Kidney epithelial cell (primary cell): ENCODE measurements at places on chromosomes 6 and 20.
A peak's percentile ranks its signal among the peaks of the same experiment; 100 is the strongest.

GRCh38 chr20:21498635-21499034 is 15.2 kb downstream of the NKX2-2 start:
- DNase-seq = no peak

- no peak for DNase-seq
Measured at GRCh38 chr20:56861590-56861989, 232.5 kb downstream of the TFAP2C start.

- DNase-seq = no peak
Measured at GRCh38 chr20:35661053-35661452, 3.6 kb downstream of the CPNE1 start.

- no peak for DNase-seq
Measured at GRCh38 chr6:108714101-108714765, 134.0 kb upstream of the ARMC2 start.

GRCh38 chr6:11848852-11849731 is 70.5 kb upstream of the ADTRP start:
- no peak for DNase-seq

- no peak for DNase-seq
Measured at GRCh38 chr20:61256824-61257223, 4.8 kb downstream of the CDH4 start.

GRCh38 chr20:14203657-14204056 is 133.8 kb downstream of the FLRT3 start:
- no peak for DNase-seq

DNA sequence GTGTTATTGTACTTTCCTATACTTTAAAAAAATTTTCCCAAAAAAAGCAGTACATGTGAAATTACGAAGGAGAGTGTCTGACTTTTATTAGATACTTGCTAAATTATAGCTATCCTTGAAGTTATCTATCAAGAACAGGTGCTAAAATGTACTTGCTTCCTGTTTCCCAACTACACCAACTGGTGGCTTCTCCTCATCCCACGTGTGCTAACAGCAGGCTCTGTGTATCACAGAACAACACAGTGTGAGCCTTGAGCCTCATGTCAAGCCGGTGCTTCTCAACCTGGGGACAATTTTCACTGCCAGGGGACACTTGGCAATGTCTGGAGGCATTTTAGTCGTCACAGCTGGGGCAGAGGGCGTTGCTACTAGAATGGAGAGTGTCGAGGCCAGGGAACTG is 36.2 kb upstream of the CDYL start:
- no peak for DNase-seq

GRCh38 chr6:897528-898207 is 204.7 kb upstream of the EXOC2 start:
- no peak for DNase-seq

GRCh38 chr6:22966691-22967422 is 397.5 kb downstream of the HDGFL1 start:
- no peak for DNase-seq

DNA sequence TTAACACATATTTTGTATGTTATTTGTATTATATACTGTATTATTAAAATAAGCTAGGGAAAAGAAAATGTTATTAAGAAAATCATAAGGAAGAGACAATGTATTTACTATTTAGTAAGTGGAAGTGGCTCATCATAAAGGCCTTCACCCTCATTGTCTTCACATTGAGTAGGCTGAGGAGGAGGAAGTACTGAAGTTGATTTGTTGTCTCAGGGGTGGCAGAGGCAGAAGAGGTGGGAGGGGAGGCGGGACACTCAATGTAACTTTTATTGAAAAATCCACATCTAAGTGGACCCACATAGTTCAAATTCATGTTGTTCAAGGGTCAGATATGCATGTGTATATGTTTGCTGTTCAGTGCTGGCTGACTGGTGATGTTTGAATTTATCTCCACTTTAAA is 210.2 kb upstream of the CITED2 start:
- no peak for DNase-seq

DNA sequence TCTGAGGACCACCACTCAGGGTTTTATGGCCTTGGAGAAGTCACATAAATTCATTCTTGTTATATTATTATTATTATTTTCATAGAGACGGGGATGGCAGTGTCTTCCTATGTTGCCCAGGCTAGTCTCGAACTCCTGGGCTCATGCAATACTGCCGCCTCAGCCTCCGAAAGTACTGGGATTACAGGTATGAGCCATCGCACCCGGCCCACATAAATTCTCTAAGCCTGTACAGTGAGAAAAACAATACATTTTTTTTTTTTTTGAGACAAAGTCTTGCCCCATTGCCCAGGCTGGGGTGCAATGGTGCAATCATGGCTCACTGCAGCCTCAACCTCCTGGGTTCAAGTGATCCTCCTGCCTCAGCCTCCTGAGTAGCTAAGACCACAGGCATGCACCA is 753 bp upstream of the FASTKD5 start:
- no peak for DNase-seq

DNA sequence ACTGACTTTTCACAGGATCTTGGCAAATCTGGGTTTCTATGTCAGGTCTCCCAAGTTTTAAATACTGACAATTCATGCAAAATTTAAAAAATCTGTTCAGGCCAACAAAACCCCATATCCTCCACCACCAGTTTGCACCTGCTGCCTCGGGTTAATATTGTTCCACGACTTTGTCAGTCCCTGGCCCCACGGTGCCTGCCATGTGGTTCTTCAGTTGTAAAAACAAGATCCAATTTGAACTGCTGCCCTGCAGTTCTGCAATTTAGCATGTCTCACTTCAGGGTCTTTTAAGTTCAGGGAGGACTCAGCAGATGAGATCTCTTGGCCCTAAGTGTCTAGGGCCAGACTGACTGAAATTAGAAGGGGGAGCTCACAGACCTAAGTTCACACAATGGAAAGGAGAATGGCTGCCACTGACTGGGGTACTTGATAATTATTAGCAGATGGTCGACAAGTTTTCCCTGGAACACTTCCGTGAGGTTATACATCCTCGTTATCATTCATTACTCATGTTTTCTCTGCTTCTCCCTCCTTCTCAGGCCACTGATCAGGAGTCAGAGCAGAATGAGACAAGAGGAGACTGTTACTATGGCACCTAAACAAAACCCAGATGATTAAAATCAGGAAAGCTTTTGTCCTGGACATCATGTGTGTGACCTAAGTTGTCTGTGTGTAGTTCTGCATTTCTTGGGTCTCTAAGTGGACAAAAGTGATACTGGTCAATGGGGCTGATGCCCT is 223.6 kb downstream of the KIF16B start:
- peak; percentile 49 for DNase-seq

- no peak for DNase-seq
Measured at GRCh38 chr6:210104-210456, 82.2 kb upstream of the DUSP22 start.

GRCh38 chr20:33925867-33926266 is 67.8 kb upstream of the RALY start:
- DNase-seq = no peak

- DNase-seq = peak; percentile 59
Measured at GRCh38 chr6:148746363-148747144, at the start of gene UST. Gene UST, plus strand, starts transcription at chr6:148747030. Its CDS starts 401 bp downstream, at chr6:148747431.

DNA sequence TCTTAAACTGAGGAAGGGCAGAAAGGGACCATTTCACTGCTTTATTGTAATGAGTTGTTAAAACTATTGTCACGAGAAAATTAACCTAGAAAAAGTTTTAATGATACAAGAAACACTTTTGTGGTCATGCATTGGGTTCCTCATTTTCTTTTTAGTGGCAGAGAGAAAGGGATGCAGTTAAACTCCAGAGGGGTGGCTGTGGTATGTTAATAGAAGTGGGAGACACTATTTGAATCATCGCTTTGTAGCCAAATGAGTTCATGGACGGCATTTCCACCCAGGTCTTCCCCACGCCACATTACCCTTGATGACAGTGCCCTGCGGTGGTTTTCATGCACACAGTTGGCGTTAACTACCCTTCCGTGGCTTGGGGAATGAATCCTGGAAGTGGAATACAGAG is 235.6 kb downstream of the PLCB1 start:
- DNase-seq = no peak

- DNase-seq = no peak
Measured at GRCh38 chr6:89999945-90000825, 105.9 kb downstream of the GJA10 start.

DNA sequence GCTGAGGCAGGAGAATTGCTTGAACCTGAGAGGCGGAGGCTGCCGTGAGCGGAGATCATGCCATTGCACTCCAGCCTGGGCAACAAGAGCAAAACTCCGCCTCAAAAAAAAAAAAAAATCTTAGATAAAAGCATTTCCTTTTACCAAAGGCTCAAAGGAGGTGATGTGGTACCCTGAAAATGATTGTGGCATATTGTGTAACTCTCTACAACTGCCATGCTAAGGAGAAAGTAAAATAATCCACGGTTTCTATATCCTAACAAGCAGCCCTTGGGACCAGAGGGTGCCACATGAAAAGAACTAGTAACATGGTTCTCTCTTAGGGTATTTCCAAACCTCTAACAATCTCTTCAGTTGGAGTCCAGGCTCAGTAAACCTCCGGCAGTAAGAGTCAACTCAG is 38.8 kb upstream of the SLA2 start:
- no peak for DNase-seq

GRCh38 chr6:34196116-34196832 is 40.4 kb upstream of the HMGA1 start:
- DNase-seq = no peak

DNA sequence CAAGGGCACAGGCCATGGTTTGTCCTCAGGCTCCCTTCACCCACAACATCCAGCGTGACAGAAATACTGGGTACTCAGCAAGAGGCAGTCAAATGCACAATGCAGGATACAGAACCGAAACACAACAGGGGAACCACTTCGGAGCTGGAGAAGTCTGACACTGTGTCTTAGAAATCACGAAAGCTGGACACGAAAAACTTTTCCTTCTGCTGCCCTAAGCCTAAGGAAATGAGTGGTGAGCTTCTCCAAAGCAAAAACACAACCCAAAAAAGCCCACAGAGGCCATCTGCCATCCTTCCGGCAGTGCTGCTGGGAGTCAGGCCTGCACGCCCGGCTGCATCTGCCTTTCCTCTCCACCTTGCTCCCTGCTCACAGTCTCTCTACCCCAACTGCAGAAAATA is 106.3 kb downstream of the SLC23A2 start:
- no peak for DNase-seq

- no peak for DNase-seq
Measured at GRCh38 chr20:12570371-12570770, 438.4 kb upstream of the SPTLC3 start.

- DNase-seq = no peak
Measured at GRCh38 chr6:13250703-13251102, 77.6 kb downstream of the TBC1D7 start.

- DNase-seq = no peak
Measured at GRCh38 chr6:18269253-18269652, 4.9 kb upstream of the DEK start.

DNA sequence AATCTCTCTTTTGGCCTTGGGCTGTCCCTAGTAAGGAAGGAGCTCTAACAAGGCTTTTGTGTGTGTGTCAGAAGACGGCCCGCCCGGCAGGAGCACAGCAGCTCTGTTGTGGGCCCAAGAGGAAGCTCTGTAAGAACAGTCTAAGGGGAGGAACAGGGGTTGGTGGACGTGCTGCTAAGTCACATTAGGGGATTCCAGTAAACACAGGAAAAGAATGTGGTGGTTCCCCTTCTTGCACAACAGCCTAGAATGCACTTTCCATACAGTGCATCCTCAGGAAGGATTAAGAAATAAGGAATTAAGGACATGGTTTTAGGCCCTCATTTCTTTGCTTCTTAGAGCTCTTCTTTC is 114.5 kb downstream of the RNF144B start:
- no peak for DNase-seq

GRCh38 chr6:37793067-37793466 is 26.5 kb upstream of the ZFAND3 start:
- DNase-seq = no peak

- no peak for DNase-seq
Measured at GRCh38 chr6:89644864-89645263, 6.3 kb upstream of the LYRM2 start.

DNA sequence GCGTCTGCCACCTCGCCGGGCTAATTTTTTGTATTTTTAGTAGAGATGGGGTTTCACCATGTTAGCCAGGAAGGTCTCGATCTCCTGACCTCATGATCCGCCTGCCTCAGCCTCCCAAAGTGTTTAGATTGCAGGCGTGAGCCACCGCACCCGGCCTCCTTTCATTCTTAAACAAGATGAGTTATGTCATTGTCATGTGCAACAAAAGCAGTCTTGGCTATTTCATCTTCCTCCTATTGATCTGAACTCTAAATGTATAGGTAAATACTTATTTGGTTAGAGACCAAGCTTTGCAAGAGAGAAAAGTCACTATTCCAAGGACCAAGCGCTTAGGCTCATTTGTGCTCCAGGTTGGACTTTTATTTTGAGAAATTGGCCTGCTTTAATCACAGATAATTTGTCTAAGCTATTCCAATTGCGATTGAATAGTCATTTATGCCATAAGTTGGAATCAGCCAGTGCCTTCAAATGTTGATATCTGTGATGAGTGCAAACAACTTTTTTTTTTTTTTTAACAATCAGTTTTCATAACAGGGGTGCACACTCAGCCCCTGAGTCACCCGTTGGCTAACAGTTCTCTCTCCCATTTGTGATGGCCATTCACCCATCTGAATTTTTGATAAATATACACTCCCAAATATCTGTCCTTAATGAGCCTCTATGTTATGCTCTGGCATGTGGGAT is 167.3 kb downstream of the BCAS1 start:
- no peak for DNase-seq

- peak; percentile 12 for DNase-seq
Measured at GRCh38 chr6:35640017-35640664, 48.6 kb downstream of the FKBP5 start.

DNA sequence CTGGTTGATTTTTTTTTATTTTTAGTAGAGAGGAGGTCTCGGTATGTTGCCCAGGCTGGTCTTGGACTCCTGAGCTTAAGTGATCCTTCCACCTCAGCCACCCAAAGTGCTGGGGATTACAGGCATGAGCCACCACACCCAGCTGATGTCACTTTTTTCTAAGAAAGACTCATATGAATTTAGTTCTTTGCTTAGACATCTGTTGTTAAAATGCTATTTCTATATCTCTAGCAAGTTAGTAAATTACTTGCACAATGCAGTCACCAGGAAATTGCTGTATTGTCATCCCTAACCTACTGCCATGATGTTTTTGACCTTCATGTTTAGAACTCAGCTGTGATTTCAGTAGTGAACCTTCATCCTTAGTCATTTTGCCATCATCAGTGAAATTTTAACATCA is 5.7 kb downstream of the KDM1B start:
- DNase-seq = no peak

DNA sequence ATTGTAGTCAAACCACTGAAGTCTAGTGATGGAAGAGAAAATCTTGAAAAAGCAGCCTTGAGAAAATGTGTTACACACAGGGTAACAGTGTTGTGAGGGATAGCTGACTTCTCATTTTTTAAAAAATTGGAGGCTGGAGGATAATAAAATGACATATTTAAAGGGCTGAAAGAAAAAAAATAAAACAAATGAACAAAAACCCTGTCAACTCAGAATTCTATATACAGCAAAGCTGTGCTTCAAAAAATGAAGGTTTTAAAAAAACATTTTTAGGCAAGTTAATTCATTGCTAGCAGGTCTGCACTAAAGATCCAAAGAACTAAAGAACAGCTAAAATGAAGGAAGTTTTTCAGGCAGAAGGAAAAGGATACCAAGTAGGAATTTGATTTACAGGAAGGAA is 31.1 kb downstream of the VTA1 start:
- no peak for DNase-seq
